Stimulated activated CD4-positive, alpha-beta T cell treated with anti-CD3 and anti-CD28 coated beads, Interleukin-2, amount 100 ng/mL, for 48 hours (primary cell): ENCODE measurements at places on chromosomes 11 and 22.

DNA sequence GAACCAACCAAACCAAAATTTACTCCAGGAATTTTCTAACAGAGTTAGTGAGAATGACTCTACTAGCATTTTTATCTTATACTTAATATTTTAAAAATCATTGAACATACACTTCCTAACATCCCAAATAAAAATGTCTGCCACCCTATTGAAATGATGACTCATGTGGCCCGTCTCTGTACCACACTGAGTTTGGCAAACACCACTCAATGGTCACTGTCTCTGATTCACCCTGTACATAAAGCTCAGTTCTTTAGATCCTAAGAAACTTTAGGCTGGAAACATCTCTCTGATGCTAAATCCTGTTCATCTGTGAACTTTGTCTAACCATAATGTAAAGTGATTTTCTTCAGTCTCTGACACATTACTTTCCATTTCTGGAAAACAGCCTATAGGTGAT lies 182.0 kb downstream of the CWF19L2 start:
- DNase-seq, result no peak

- DNase-seq, result no peak
Observed at GRCh38 chr11:124825876-124826275, 25.7 kb upstream of the MSANTD2 start.

DNA sequence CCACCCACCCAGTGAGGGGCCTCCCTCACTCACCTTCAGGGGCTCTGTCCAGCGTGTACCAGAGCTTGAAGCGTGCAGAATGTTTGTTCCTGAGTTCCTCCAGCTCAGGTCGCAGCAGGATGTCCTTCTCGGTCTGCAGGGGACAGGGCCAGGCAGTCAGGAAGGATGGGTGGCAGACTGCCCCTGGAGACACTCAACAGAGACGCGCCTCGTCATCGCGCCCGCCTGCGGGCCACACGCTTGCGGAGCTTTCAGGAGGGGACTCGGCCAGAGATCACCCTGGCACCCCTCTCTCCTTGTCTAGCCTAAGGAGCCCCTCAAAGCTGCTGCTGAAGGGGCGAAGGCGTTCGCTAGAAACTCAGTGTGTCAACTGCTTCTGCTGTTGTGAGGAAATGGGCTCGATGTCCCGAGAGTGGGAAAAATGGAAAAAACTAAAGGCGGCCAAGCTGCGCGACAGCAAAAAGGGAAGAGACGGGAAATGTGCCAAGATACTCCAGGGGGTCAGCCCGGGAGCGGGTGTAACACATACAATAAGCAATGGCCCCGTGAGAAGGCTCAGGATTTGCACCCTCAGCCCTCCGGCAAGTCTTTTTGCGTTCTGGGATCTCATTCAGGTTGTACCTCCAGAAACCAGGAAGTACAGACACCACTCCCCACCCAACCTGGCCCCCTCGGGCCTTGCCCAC lies 9.2 kb upstream of the POLDIP3 start:
- no peak for DNase-seq

GRCh38 chr11:60867871-60868681 lies 734 bp downstream of the ZP1 start:
- no peak for DNase-seq

GRCh38 chr11:819129-819931 lies 616 bp downstream of the PNPLA2 start:
- peak; percentile 92 for DNase-seq

GRCh38 chr11:37841016-37841415 lies 1243.0 kb upstream of the RAG2 start:
- no peak for DNase-seq

GRCh38 chr22:49366437-49366836 lies 461.2 kb downstream of the BRD1 start:
- no peak for DNase-seq

DNA sequence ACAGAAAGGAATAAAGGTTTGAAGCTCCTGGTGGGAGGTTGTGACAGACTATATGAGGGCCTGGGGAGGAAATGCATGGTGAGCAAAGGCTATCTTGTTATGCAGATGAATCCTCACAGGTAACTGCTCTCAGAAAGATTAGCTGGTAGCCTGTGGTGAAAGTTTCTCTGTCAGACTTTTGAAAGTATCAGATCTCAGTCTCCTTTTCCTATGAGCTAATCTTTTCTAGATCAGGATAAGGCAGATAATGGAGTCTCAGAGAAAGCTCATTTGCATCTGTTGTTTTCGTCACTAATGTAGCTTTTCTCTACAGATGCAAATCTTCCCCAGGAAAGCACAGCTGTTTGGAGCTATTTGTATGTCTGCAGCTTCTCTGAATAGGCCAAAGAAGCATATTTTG lies 21.0 kb upstream of the OR6X1 start:
- no peak for DNase-seq

DNA sequence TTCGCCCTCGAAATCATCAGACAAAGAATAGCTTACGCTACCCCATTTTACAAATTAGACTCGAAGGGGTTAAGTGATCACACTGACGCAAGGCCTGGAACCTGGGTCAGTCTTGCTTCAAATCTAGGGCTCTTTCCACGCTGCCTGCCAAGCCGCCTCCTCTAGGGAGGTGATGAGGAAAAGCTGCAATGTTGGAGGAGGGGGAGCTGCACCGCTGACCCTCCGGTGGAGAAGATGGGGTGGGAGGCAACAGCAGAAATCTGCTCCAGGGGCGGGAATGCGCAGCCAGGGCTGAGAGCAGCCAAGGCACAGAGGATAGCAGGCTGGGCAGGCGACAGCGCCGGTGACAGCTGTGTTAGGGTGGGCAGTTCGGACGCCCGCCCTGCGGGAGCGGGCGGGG lies 595 bp downstream of the SYVN1 start:
- DNase-seq, result no peak

GRCh38 chr11:34953955-34954354 lies 37.5 kb downstream of the PDHX start:
- DNase-seq, result no peak

GRCh38 chr11:120285256-120285655 lies 39.8 kb upstream of the TLCD5 start:
- DNase-seq, result no peak

- DNase-seq, result no peak
Observed at GRCh38 chr11:118622376-118623268, 15.2 kb downstream of the PHLDB1 start.

- no peak for DNase-seq
Observed at GRCh38 chr11:23112987-23113886, 253.0 kb upstream of the CCDC179 start.

DNA sequence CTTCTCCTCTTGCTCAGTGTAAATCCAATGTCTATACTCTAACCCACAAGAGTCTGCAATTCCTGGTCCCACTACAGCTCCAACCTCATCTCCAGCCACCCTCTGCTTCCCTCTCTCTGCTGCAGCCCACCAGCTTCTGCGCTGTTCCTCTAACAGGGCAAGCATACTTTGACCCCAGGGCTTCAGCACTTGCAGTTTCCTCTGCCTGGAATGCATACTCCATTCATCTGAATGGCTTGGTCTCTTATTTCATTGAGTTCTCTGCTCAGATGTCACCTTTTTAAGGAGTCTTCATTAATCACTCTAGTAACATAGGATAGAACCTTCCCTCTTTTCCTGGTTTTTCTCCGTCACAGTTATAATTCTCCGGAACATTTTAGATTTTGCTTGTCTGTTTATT lies 141.6 kb downstream of the BUD13 start:
- no peak for DNase-seq

GRCh38 chr11:46438211-46438610 lies 46.6 kb upstream of the CHRM4 start:
- no peak for DNase-seq

- DNase-seq, result no peak
Observed at GRCh38 chr11:16448123-16448717, 91.9 kb upstream of the SOX6 start.

GRCh38 chr11:32890843-32891656 lies 1.6 kb upstream of the QSER1 start:
- no peak for DNase-seq

GRCh38 chr22:36022162-36022561 lies 6.5 kb downstream of the RBFOX2 start:
- no peak for DNase-seq

DNA sequence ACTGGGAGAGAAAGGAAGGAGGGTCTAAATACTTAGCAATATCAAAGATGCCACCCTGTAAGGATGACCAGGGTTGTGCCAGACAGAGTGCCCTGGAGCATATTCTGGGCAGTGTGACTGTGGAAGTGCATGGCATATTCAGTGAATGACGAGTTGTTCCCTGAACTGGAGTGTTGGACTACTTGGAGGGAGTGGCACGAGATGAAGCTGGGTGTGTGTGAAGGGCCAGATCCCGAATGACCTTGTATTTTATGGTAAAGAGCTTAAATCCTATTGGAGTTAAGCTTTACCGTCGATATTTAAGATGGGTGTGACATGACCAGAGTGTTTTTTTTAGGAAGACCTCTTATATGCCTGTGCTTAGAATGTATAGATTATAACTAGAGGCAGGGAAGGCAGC lies 48.8 kb downstream of the STIM1 start:
- DNase-seq, result no peak

DNA sequence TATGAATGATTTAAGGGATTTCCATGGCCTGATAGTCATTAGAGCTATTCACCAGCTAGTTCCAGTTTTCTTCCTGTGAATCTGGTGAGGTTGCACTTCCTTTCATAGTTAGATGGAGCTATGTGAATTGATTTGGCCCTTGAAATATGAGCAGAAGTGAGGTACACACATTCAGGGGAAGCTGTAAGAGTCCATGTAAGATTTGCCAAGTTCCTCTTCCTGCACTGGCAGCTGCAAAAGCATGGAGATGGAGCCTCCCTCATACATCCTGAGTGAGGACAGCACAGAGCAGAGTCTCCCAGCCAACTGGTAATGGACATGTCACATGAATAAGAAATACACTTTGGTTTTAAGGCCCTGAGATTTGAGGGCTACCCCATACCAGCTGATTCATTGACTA lies 111.7 kb downstream of the CD44 start:
- no peak for DNase-seq

GRCh38 chr11:133816146-133816870 lies 29.0 kb downstream of the SPATA19 start:
- DNase-seq, result no peak

GRCh38 chr22:44181912-44182587 lies 1.3 kb downstream of the PARVG start:
- no peak for DNase-seq

DNA sequence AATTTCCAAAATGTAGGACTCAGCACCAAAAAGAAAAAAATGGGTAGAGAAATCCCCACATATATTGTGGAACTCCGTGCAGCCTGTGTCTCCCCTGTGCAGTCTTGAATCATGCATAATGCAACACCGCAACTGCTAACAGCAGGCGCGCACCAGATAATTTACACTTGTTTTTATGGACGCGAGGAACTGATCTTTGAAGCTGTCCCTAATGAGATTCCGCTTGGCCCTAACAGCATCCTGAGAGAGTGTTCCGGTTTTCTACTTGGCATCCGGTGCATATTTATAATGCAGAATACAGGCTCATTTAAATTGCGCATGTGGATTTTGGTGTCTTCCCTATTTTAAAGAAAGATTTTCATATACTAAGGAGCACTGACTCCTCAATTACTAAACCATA lies 21.1 kb downstream of the MPPED2 start:
- no peak for DNase-seq

DNA sequence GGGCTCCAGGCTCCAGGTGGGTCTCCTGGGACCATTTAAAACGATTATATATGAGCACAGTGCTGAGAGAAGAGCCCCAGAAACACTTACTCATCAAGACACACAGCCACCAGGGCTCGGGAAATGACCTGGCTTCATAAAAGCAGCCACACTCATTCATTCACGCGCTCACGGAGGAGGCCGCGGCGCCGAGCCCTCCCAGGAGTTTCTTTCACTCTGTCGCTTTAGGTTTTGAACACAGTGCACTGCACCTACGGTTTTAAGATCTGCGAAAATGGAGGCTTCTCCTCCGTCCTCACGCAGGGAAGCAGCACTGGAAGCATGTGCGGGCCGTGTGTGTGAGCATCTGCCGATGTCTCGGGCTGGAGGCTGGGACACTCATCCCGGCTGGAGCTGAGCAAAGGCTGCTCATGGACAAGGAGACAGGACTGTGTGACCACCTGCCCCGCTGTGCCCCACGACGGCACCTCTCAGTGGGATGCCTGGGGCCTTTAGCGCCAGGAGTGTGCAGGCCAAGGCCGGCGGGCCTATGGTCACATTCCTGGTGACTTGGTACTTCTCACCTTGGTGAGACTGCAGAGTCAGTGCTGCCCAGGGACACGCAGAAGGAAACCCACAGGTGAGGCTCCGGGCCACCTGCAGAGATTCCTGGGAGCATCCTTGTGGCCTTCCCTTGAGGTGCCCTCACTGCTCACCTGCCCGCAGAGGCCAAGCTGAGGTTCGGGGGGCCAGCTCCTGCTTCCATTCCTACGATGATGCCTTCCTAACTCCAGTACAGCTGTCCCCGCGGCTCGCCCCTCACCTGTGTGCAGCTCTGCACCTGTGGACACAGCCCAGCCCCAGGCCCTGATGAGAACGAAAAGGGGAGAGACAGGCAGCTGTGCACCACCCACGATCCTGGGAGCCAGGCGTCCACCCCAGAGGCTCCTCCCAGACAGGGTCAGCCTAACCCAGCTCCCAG lies 872.0 kb downstream of the BRD1 start:
- DNase-seq, result no peak

- DNase-seq, result no peak
Observed at GRCh38 chr22:50015451-50016307, 3.1 kb upstream of the IL17REL start.

DNA sequence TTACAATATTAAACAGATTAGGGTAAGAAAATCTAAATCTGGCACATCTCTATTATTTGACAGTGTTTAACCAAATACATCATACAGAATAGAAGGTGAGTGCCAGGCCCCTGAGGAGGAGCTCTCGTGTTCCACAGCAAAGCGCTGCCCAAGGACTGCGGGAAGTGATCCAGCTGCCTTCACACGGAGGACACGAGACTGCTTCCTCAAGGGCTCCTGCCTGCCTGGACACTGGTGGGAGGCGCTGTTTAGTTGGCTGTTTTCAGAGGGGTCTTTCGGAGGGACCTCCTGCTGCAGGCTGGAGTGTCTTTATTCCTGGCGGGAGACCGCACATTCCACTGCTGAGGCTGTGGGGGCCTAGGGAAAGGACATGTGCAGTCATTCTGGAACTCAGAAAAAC lies 71.1 kb downstream of the NCAPD3 start:
- DNase-seq, result no peak

DNA sequence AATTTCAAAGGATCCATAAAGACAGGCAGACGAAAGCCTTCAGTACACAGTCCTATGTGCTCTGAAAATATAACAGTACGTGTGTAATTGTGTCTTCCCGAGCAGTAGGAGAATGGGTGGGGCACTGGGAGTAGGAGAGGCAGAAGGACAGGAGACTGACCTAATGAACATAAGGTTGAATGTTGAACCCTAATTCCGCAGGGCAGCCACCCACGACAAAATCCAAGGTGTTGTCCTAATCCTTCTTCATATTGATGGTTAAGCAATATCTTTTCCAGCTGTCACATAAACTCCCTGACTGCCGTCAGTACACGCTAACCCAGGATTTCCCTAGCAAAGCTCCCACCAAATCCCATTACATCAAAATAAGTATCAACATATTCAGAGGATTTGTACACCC lies 34.5 kb downstream of the SPATA19 start:
- DNase-seq, result no peak

GRCh38 chr11:111843661-111844060 lies 27.7 kb downstream of the ALG9 start:
- no peak for DNase-seq
